ENCODE measurements at places on chromosomes 13 and 19.

DNA sequence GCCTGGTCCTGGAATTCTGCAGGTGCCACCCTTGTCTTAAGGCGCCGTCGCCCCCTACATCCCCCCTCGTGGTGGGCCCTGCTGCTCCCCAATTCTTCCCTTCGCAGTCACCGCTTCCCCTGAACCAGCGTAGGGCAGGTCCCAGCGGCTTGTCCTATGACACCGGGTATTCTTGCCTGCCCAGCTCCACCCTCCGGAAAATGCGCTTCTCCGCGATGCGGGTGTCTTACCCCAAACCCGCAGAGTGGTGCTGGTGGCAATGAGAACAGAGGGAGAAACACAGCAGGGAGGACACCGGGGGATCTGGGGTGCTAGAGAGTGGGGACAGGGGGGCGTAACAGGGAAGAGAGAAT, 9.0 kb downstream of the ZNF808 start:
- no peak for DNase-seq

DNA sequence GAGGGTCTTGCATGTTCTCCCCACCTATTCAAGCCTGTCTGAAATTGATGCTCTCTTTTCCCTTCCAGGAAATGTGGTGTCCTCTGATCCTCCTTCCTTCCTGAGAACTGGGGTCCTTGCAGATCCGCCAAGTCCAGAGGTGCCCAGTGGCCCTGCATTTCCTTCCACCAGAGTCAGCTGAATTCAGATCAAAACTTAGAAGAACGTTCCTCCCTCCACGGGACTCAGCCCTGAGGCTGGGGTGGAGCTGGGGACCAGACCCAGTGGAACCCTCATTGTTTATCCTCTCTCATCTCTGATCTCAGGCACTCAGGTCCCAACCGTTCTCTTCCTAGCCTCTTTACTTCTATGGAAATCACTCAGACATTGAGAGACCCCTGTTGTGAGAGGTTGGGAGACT, 477.3 kb downstream of the TSHZ3 start:
- DNase-seq = no peak

DNA sequence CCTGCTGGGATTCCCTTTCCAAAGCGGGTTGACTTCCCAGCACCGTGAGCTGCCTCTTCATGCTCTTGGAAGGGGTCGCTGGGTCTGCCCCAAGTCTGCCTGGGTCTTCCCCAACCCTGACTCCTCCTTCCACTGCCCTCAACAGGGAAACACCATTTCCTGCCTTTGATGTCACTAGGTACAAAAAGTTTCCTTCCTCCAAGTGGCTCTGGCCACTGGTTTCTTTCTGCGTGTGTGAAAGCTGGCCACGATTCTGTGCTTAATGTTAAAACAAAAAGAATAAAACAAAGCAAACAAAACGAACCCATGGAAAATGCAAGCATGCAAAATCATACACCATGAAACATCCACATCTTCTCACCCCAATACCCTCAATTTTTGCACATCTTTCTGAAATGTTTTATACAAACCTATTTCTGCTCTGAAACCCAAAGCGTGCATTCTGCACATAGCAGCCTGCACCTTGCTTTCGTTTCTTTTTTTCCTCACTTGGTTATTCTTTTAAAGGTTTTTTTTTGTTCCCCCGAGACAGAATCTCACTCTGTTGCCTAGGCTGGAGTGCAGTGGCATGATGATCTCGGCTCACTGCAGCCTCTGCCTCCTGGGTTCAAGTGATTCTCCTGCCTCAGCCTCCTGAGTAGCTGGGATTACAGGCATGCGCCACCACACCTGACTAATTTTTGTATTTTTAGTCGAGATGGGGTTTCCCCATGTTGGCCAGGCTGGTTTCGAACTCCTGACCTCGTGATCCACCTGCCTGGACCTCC, 12.5 kb upstream of the TNFSF9 start:
- no peak for DNase-seq

DNA sequence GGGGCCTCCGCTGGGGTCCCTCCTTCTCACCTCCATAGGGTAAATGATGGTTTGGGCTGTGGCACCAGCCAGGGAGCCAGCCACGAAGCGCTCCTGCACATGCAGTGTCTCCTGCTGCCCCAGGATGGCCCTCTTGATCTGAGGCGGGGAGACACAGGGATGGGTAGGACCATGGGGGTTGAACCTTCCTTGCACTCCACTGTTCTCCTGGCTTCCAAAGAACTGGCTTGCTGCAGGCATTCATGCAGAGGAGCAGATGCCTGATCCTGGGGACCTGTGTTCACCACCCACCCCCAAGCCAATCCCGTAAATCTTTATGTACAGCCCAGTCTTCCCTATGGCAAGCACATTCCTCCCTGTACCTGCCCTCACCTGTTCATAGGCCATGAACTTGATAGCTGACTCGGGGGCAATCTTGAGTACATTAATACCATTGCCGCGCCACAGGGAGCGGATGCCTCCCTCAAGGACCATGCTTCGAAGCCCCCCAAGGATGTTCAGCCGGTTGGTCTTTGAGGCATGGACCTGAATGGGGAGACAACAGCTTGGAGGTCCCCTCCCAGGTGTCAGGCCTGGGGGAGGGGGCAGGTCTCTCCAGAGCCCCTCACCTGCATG, 5.5 kb downstream of the SLC25A23 start:
- no peak for DNase-seq

DNA sequence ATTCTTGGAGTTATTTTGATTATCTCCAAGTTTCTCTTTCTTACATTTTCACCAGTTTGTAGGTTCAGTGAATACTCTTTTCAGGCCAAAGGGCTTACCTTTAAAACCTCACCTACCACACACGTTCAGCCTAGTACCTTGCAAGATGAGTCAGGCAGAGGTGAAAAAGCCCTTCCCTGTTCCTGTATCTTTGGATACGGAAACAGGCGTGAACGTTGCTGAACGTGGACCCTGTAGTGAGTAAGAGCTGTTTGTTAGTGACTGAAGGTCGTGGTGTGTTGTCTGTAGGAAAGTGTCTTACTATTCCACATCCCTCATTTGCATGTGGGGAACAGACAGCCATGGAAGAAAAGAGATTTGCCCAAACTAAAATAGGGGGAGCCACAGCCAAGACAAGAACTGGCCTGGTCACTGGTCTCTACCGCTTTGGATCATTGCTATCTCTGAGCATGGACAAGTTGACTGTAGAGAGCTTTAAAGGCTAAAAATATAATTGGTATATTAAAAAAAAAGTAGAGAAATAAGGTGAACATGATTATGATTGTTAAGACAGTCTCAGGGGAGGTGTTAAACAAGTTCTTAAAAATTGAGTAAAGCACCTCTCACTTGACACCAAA, 3.5 kb downstream of the CEBPG start:
- DNase-seq = no peak

DNA sequence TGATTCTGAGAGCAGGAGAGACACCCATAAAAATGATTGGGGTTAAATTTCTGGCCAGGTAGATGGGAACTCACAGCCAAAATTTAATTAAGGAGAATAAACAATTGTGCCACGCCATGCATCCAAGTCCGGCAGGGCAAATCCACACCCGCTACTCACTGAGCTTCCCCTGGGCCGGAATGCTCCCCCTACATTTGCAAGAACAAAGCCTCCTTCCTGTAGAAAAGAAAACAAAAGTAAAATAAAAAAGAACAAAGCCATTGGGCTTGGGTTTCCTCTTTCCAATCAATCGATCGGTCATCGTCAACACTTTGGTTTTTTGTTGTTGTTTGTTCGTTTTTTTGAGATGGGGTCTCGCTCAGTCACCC, 30.2 kb upstream of the TFDP1 start:
- no peak for DNase-seq

DNA sequence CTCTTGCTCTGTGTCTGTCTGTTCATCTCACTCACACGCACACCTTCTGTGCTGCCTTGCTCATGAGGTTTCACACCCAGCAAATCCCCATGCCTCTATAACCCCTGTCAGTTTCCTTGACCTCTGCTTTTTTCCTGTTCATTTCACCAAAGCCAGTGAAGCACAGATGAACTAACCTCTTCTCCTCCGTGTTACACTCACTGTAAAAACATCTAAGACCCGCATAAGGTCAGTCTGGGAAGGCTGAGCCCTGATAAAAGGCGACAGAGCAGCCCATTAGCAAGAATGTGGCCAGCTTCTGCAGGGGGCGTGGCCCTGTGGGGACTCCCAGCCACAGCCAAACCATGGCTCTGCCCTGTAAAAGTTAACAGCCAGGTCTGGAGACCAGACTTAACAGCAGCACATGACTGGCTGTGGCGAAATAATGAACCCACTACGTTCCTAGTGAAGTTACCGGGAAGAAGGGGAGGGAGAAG, 42.8 kb upstream of the NPAS1 start:
- DNase-seq = no peak

DNA sequence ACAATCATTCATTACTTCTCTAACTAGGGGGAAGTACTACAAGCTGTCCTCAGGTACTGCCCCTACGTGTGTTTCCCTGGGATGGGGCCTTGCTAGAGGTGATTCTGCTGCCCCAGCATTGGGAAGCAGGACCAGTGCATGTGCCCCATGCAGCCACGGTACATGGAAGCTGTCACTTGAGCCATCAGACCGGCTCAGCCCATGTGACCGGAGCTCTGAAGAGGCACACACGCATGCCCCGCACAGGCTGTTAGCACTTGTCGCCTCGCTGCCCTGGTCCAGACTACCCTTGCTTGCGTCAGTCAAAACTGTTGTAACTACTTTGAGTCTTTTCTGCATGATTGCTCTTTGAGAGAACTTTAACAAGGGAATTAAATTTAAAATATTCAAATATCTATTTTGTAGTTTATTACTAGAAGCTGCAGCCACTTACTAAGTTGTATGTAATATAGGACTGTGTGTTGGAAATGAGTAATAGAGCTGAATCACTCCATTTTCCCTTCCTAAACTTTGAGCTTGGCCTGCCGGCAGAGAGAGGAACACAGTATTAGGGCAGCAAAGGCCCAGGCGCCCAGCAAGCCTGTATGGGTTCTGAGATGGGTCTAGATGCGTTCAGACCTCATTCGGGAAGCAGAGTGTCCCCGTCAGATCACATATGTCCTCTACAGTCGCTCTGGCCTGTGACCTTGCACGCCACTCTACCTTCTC, 42.2 kb downstream of the DHRS12 start:
- no peak for DNase-seq

DNA sequence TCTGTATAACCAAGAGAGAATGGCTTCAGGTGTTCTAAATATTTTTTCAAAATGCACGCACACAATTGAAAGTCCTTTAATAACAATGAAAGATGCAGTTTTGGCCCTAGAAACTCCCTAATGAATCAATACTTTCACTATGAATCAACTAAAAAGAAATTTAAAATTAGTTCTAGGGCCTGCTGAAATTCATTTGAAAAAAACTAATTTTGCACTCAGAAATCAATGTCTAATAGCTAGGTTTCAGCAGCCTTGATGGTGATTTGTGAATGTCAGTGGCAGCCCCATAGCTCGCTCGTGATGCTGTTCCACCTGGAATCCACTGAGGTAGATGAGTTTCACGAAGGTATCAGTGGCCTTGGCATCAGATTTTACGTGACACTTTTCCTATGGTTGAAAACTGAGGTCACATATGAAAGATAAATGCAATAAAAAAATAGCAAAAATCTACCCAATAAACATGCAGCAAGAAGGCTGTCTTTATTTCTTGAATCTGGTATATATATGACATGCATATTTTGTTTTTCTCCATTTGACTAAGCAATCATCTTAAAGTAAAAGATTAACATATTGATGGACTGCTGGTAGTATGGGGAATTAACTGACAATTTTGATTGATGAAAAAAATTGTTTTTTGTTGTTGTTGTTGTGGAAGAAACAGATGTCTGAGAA, 141.0 kb downstream of the AKAP11 start:
- no peak for DNase-seq

- no peak for DNase-seq
Measured at GRCh38 chr13:108036411-108036932, 178.9 kb downstream of the LIG4 start.

DNA sequence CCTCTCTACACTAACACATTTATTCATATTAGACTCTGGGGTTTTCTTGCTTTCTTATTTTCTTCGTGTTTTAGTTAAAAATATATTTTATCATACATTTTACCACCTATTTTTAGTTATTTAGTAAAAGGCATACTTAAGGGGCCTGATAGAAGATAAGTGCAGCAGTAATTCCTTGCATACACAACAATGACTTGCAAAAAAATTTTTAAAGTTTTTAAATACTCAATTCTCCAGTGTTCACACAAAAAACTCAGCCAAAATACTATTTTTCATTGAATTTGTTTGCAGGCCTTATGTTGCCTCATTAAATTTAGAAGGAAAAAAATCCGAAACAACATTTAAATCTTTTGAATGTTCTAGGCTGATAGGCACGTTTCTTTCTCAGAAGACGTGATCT, 2431.7 kb downstream of the PCDH9 start:
- DNase-seq = no peak

DNA sequence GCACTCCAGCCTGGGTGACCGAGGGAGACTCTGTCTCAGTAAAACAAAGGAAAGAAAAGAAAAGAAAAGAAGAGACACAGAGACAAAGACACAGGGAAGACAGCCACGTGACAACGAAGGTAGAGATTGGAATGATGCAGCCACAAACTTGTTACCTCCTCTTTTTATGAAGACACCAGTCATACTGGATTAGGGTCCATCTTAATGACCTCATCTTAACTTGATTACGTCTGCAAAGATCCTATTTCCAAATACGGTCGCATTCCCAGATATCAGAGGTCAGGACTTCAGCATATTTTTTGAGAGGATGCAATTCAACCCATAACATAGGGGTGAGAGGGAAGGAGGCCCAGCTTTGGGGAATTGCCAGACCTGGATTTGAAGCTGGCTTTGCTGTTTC, 4.1 kb downstream of the ZNRF4 start:
- no peak for DNase-seq

- DNase-seq = no peak
Measured at GRCh38 chr13:64158908-64159307, 2743.3 kb upstream of the PCDH20 start.

DNA sequence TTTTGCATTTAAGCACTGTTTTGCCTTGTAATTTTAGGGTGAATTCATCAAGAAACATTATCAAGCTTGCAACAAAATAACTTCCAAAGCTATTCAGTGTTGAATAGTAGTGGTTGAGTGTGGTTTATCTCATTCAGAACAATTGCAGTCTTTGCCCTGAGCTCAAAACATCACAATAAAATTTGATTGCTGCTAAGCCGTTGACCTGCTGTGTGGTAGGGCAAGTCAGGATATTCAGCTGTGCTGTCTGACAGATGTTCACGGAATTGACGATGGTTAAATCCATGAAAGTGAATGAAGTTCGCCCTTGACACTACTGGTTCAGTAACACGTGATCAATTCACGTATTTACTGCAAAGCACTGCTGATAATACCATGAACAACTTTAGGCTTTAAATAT, 66.9 kb downstream of the GJA3 start:
- no peak for DNase-seq

GRCh38 chr13:100175803-100176182, 86.9 kb downstream of the PCCA start:
- no peak for DNase-seq

GRCh38 chr13:107117327-107118012, 549.5 kb upstream of the ARGLU1 start:
- DNase-seq = no peak

All from activated naive CD8-positive, alpha-beta T cell treated with anti-CD3 and anti-CD28 coated beads, Interleukin-2, amount 50 U/mL, for 16 hours (primary cell).